DMS 273 treated with DMSO at 0.1 percent for 48 hours (cell line): ENCODE measurements at places on chromosomes 11 and 22.

DNA sequence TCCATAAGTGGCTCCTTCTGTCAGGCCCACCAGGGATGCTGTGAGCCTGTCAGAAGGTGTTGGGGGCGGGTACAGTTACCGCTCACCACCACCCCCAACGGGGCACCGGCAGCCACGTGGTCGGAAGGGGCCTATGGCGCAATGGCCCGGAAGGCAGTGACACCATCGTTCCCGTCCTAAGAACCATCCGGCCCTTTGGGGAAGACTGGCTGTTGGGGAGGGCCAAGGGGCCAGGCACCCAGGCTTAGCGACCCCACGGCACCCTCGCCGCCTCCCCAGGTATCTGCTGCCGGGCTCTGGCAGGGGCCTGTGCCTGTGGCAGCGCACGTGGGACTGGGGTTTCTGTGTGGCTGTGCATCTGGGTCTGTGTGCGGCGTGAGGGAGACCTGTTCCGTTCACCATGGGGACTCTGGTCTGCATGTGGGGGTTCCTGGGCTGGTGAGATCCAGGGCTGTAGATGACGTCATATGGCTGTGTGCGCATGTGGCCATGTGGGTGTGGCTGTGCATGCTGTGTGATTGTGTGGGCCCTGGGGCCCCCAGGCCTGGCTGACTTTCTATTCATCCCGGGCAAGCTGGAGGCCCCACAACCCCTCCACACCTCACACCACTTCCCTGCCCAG is 717 bp downstream of the OSM start:
- DNase-seq = no peak

- DNase-seq = peak; percentile 6
Observed at GRCh38 chr11:122108192-122108799, 7.7 kb downstream of the BLID start.

- DNase-seq = no peak
Observed at GRCh38 chr11:58927393-58928106, 11.7 kb upstream of the GLYATL1 start.

GRCh38 chr11:110468121-110468520 is 38.4 kb downstream of the FDX1 start:
- no peak for DNase-seq

- DNase-seq = no peak
Observed at GRCh38 chr11:48022445-48022844, 42.1 kb downstream of the PTPRJ start.

- DNase-seq = no peak
Observed at GRCh38 chr11:83681031-83681781, 395.0 kb upstream of the CCDC90B start.

- DNase-seq = no peak
Observed at GRCh38 chr11:724049-724777, 18.2 kb downstream of the EPS8L2 start.

GRCh38 chr11:76685831-76686230 is 15.3 kb upstream of the LRRC32 start:
- no peak for DNase-seq

DNA sequence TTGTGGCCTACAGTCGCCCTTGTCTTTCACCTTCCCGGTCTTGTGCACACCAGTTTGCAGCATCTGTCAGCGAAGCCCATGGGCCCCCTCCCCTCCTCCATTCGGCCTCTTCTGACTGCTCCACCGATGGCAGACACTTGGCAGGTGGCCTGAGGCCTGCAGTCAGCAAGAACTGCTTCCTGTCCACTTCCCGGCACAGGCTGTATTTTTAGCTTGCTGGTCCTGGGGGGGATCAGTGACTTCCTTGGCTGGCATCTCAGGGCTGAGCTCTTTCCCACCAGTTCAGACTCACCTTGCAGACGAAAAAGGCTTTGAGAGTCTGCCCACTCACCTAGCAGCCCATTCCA is 106.4 kb downstream of the SYN3 start:
- no peak for DNase-seq

DNA sequence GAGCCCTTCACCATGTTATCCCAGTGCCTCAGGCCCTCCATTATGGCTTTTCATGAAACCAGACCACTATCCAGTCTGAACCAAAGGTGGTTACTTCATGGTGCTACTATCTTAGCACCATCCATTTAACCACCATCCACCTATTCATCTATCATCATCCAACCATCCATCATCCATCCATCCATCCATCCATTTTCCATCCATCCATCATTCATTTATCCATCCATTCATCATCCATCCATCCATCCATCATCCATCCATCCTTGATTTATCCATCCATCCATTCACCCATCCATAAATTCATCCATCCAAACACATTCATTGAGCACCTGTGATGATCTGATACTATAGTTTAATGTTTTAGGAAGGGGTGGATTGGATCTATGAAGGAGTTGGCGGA is 93.5 kb downstream of the CCDC81 start:
- no peak for DNase-seq

DNA sequence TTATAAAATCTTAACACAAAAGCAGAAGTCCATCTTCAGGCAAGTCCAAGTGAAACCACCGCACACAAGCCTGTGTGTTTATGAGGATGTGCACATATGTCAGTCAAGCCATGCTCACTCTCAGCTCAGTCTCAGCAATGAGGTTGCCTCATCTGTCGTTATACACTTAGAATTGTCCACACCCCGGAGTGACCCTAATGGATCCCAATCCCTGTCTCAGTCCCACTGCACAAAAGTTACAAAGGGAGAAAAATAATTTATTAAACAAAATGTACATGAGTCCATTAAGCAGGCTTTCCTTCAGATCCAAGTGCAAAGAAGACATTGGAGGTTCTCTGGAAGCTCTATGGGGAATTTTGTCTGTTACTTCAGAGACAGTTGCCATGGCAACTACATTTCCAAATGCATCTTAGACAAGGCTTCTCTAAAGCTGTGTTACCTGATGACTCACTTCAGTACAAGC is 24.4 kb downstream of the OR8B12 start:
- DNase-seq = no peak

GRCh38 chr11:43119275-43119970 is 192.4 kb upstream of the API5 start:
- no peak for DNase-seq

DNA sequence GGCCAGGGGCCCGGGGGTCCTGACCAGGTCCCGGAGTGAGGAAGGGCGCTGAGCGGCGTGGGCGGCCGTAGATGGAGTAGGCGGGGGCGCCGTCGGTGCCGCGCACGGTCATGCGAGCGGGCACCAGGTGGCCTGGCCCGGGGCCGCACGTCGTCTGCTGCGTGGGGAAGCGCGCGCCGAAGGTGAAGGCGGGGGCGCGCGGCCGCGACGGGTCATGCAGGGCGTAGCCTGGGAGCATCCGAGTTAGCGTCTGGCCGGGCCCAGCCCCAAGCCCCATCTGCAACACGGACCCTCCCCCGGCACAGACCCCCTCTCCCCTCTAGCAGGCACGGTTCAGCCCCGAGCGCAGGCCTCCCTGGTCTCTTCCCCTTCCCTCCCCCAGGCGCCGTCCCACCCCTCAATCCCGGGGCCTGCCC is 1.7 kb upstream of the TYMP start:
- DNase-seq = no peak

GRCh38 chr11:36041988-36042611 is 98.2 kb downstream of the LDLRAD3 start:
- peak; percentile 3 for DNase-seq

- DNase-seq = no peak
Observed at GRCh38 chr11:8262552-8263108, 1.0 kb downstream of the LMO1 start.

DNA sequence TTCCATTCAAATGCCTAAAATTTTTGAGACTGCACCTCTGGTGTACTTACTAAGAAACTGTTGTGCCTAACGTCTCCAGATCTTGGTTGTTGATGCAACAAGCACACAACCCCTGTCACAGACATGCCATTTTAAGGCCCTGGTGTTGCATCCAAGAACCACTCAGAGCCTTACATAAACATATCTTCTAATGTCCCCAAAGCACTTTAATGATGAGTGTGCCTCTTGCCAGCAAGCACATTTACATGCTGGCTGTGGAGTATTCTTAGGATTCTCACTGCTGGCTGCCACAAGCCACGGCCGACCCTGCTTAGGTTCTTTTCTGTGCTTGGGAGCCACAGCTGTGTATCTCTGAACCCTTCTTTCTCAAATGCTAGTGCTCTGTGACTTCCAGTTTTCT is 201.4 kb downstream of the ADAMTS15 start:
- DNase-seq = no peak

GRCh38 chr11:13705710-13706109 is 37.2 kb downstream of the FAR1 start:
- no peak for DNase-seq

GRCh38 chr11:61151545-61152252 is 9.5 kb downstream of the VPS37C start:
- no peak for DNase-seq

GRCh38 chr11:17719938-17720795 is 796 bp downstream of the MYOD1 start:
- DNase-seq = no peak

DNA sequence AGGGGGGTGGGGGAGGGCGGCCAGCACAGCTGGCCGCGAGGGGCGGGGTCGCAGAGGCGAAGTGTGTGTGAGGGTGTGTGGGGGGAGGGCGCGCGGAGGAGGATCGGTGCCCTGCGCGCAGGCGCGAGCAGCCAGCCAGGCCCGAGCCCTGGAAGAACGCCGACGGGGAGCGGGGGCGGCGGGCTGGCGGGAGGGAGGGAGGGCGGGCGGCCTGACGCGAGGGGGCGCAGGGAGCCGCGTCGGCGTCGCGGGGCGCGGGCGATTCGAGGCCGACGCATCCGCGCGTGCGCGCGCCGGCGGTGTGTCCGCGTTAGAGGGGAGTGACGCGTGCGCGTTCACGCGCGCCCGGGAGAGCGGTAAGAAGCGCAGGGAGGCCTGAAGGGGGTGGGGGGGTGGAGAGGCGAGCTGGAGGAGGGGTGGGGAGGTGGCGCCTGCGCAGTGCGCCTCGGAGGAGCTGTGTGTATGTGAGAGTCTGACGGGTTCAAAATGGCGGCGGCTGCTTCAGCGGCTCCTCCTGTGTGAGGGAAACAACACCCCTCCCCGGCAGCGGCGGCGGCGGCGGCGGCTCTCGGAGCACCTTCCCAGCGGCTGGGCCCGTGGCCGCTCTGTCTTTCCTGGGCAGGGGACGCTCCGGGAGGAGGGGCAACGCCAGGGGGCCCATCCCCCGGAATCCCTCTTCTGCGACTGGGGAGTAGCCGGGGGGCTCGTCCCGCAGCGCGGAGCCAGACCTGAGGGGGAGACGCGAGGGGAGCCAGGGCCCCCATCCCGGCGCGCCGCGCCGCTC is at the start of gene KDM2A:
Gene KDM2A, plus strand, starts transcription at position 463 of the 784 bp plus-strand sequence. CDS start 2,054 bp downstream, outside the sequence.
- peak; percentile 90 for DNase-seq

- DNase-seq = peak; percentile 27
Observed at GRCh38 chr11:128931668-128932067, 11.0 kb downstream of the TP53AIP1 start.

- DNase-seq = no peak
Observed at GRCh38 chr22:29260031-29260560, 7.7 kb downstream of the RHBDD3 start.

DNA sequence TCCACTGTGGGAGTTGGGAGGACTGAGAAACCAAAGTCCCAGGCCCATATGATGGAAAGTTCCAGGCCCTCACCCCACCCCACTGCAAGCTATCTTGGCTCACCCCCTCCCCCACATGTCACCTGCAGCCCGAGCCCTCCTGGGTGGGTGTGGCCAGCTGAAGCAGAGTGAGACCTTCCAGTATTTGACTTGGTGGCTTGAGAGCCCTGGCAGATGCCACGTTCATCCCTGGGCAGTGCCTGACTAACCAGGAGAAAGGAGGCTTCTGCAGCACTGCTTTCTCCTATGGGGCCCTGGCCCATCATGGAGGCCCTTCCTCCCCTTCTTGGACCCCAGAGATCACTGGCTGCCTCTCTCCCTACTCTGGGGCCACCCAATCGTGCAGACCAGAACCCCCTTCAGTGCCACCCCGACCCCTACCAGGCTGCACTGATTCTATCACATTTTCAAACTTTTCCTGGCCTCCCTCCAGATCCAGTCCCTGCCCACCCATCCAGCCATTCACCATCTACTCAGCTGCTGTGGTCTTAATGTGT is 38.1 kb upstream of the WNT11 start:
- DNase-seq = no peak

- DNase-seq = no peak
Observed at GRCh38 chr22:38942702-38943101, 14.7 kb upstream of the APOBEC3A start.

GRCh38 chr22:43277091-43277490 is 66.1 kb downstream of the SCUBE1 start:
- DNase-seq = no peak

- DNase-seq = peak; percentile 13
Observed at GRCh38 chr11:94504689-94505293, 7.5 kb upstream of the C11orf97 start.

DNA sequence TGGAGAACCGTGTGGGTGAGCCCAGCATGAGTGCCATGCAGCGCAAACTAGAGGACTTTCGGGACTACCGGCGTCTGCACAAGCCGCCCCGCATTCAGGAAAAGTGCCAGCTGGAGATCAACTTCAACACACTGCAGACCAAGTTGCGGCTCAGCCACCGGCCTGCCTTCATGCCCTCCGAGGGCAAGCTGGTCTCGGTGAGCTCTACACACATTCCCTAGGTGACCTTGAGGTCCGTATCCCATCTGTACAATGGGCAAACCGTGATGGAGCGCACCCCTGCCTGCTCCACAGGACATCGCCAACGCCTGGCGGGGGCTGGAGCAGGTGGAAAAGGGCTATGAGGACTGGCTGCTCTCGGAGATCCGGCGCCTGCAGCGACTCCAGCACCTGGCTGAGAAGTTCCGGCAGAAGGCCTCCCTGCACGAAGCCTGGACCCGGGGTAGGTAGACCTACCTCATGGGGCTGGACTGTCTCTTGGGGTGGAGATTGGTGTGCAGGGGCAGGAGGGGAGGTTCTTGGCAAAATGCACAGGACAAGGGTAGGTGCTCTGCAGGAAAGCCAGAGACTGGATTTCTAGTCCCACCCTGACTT is 10.6 kb downstream of the CTSF start:
- no peak for DNase-seq

DNA sequence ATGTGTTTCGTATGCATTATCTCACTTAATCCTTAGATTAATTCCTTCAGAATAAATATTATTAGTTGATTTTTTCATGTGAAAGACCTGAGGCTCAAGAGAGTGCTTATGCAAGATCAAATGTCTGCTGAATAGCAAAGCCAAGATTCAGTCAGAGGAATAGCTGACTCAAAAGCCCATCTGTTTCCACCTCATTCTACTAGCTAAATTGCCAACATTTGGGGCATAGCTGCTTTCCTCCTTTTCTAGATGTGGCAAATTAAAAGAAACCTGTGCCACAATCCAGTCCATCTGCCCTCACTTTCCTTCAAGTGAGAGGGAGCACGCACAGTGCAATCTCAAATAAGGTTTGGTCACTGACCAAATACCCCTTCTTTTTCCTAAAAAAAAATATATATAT is 121.1 kb downstream of the PAX6 start:
- peak; percentile 87 for DNase-seq

GRCh38 chr22:26524870-26525269 is 12.6 kb upstream of the TFIP11 start:
- DNase-seq = no peak
